ENCODE measurements at places on chromosomes 3 and 15.

GRCh38 chr15:29074045-29074444, 188.3 kb downstream of the APBA2 start:
- no peak for DNase-seq

DNA sequence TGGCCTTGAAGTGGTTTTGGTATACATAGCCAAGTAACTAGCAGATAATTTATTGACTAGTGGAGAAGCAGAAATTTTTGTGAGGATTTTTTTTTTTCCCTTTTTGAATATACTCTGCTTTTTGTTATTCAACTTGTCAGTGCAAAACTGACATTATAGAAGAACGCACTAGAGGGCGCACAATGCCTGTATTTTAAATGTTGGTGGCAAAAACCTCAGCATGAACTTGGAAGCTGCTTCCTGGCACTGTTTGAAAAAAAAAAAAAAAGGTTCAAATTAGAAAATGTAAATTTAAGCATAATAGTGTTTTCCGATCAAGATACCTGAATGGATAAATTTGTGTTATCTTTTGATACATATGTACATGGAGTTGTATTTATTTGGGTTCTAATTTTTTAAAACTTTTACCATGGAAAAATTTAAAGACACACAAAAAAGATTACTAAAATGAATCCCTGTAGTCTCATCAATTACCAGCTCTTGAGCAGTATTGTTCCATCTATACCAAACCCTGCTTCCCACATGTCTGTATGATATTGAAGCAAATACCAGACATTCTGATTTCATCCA, 56.0 kb downstream of the SLC25A26 start:
- peak; percentile 47 for DNase-seq

DNA sequence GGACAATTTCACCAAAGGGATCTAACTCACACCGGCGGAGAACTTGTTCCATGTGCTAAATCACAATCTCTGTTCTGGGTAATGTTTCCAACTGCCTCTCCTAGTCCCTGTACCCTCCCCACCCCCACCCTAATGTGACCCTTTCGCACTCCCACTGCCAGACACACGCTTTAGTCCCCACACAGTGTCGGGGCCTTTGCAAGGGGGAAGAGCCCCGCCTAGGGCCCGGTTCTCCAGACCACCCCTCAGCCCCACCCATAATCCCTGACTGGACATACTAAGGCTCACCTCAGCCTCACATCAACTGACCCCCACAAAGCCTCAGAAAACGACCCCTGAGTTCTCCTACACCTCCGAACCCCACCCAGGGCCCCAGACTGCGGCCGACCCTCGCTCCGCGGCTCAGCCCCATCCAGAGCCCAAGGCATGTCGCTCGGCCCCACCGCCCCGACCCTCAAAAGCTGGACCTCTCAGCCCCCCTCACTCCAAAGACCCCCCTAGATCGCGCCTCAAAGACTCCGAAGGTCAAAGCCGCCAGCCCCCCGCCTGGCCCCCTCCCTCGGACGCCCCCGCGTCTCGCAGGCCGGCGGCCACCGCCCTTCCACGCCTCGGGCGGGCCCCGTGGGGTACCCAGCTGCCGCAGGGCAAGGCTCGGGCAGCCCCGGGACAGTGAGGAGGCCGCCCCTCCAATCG, 72.0 kb upstream of the MAP4 start:
- DNase-seq, result peak; percentile 6

DNA sequence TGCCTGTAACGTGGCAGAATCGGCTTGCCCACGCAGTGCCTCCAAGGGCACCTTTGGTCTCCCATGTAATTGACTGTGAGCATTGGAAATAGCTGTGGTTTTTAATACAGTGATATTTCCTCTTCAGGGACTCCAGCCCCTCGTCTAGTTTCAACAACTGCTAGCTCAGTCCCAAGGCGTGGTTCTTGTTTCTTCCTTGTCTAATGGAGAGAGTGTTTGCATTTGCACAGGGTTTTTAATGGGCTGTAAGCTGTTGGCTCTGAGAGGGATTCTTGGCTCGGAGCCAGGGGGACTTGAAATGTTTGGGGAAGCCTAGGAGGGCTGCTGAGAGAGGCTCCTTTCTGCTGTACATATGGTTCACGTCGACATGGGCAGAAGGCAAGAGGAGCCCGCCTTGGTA, 86.2 kb downstream of the THSD4 start:
- no peak for DNase-seq

- no peak for DNase-seq
Observed at GRCh38 chr3:13702286-13702685, 153.4 kb downstream of the FBLN2 start.

DNA sequence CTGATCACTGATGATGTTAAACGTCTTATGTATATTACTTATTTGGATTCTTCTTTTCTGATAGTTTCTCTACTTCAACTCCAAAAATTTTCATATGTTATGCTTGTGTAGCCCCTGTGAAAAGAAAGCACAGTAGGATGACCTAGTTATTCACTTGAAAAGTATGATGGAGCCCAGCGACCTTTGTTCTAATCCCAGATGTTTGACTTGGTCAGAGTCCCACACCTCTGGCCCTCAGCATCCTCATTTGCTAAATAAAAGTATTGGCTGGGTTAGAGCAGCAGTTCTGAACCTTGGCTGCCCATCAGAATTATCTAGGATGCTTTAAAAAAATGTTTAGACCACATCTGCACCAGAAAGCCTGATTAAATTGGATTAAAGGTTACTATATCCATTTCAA, 173.7 kb downstream of the ATG7 start:
- DNase-seq, result no peak

DNA sequence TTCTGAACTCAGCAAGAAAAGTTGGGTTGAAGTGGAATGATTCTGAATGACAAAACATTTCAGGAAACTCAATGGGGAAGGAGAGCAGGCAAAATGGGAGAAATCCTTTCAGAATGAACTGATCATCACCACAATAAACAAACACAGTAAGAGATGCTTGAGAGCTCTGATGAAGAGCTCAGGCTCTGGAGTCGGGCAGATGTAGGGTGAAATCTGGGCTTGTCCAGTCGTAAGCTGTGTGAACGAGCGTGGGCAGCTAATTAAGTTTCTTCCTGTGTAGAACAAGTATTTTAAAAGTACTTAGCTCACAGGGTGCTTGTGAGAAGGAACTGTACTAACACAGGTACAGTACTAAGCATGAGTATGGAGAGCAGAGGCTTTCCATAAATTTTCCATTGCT, 406.2 kb downstream of the FOXP1 start:
- DNase-seq, result no peak

Measured in CD4-positive, alpha-beta T cell (primary cell).